Activated CD4-positive, alpha-beta T cell treated with anti-CD3 and anti-CD28 coated beads, Interleukin-2, amount 50 U/mL, for 16 hours (primary cell): ENCODE measurements at places on chromosomes 16 and 17.
A peak's percentile ranks its signal among the peaks of the same experiment; 100 is the strongest.

DNA sequence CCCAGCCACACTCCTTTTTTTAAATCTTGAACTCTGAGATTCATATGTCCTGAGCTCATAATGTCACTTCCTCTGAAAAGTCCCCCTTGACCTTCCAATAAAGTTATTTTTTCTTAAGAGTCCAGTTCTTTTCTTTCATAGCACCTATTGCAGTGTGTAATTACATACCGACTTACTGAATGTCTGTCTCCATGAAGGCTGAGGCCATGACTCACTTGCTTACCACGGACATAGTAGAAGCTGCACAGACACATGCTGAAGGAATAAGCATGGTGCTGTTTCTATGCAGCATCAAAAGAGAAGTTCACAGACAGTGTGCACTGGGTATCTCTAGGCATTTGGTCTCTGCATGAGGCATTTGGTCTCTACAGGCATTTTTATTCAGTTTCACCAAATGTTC, 77.2 kb downstream of the C17orf67 start:
- no peak for DNase-seq

- no peak for DNase-seq
These were observed 200.3 kb upstream of the MPHOSPH6 start for GRCh38 chr16:82370282-82370681.

DNA sequence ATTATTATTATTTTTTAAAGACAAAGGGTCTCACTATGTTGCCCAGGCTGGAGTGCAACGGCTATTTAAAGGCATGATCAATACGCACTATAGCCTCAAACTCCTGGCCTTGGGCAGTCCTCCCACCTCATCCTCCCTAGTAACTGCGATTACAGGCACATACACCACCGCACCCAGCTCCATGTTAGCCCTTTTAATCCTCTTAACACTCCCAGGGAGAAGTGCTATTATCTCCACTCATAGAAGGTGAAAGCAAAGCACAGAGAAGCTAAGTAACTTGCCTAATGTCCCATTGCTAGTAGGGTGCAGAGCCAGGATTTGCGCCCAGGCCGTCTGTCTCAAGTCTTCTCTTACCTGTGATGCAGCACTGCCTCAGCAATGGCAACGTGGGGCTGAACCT, 5.0 kb downstream of the HAS3 start:
- DNase-seq = no peak

DNA sequence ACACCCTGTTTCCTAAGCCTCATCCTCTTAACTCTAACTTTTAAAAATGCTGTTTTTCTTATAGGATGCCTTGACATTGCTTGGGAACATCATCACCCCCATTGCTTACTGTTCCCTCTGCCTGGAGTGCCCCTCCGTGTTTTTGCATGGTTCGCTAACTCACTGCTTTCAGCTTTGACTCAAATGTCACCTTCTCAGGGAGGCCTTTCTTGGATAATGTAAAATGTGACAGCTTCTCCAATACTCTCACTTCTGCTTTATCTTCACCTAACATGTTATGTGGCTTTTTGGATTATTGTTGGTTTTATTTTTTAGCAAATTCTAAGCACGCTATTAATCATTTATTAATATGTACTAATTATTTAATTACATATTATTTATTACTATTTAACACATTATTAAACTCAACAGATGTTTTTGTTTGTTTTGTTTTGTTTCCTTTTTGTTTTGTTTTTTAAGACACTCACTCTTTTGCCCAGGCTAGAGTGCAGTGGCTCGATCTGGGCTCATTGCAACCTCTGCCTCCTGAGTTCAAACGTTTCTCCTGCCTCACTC, 3.8 kb downstream of the CRYM start:
- DNase-seq = no peak

GRCh38 chr16:89759746-89760340, 38.5 kb downstream of the ZNF276 start:
- DNase-seq = no peak

DNA sequence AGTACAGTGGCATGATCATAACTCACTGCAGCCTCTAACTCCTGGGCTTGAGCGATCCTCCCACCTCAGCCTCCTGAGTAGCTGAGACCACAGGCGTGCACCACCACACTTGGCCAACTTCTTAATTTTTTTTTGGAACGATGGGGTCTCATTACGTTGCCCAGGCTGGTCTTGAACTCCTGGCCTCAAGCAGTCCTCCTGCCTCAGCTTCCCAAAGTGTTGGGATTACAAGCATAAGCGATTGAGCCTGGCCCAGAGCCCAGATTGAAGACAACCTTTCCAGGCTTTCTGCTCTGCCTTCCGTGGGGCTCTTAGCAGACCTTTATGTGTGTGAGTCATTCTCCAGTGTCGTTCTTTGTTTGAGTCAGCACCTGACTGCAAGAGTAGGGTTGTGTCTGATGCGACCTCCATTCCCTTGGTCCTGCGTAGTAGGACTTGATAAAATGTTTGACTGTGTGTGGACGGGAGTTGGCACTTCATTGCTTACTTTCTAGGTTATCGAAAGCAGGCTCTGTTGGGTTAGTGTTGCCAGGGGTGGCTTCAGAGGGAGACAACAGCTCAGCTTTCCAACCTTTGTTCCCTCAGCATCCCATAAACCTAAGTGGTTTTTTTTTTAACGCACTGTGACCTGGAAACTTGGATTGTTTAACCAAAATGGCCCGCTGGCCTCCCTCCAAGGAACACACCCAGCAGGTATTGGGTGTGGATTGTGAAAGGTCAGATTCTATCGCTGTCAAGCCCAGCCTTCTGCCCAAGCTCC, 26.4 kb downstream of the EEF2K start:
- DNase-seq = peak; percentile 82

DNA sequence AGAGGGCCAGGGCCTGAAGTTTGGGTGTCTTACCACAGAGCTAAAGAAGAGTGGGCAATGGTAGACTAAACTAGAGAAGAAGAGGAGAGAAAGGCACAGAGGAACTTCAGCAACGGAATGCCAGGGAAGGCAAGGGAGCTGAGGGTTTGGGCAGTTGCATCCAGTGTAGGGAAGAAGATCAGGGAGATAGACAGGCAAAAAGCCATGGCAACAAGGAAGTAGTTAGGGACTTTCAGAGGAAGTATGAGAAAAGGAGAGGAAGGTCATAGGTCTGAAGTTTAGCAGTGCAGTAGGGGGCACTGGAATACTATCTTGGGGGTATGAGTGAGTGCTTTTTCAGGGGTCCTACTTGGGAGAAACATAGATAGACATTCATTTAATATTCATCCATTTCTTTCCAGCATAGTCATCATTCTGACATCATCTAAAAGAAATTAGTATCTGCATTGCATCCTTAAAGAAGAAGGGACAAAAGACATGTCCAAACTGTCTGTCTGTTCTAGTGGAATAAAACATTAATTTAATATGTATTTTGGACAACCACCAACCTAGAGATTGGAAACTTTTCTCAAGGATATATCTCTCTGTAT, 2.2 kb upstream of the NF1 start:
- no peak for DNase-seq

GRCh38 chr17:8464941-8465340, 29.3 kb downstream of the NDEL1 start:
- no peak for DNase-seq

DNA sequence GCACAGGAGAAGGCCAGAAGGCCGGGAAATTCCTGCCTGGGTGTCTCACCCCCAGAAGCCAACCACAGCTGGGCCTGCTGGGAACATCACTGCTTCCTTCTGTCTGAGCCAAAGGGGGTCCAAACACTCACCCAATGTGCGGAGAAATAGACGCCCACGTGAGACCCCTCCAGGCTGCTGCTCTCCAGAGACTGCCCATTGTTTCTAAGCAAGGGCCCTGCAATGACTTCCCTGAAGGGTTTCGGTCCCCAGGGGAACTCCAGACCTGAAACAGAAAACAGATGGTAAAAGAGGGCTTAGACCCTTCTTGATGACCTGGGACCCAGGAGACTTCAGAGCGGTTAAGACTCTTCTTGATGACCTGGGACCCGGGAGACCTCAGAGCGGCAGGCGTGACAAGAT, 41.3 kb downstream of the MRM3 start:
- DNase-seq = no peak

DNA sequence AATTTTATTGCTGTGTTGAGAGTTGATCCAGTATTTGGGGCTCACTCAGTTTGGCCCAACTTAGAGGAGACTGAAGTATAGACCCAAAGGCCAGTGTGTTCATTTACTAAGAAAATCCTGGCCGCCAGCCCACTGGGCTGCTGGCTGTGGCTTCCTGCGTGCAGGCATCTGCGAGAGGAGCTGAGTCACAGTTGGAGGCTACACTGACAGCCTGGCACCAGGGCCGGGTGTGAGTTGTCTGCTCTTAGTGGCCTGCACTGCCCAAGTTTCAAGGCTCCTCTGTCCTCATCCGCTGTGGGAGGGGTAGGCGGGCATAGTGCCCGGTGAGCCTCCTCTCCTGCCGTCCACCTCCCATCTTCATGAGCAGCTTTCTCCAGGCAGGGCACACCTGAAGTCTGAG, 54.2 kb downstream of the PLD6 start:
- DNase-seq = peak; percentile 76

GRCh38 chr17:75817571-75817970, 26.6 kb downstream of the UNC13D start:
- no peak for DNase-seq

DNA sequence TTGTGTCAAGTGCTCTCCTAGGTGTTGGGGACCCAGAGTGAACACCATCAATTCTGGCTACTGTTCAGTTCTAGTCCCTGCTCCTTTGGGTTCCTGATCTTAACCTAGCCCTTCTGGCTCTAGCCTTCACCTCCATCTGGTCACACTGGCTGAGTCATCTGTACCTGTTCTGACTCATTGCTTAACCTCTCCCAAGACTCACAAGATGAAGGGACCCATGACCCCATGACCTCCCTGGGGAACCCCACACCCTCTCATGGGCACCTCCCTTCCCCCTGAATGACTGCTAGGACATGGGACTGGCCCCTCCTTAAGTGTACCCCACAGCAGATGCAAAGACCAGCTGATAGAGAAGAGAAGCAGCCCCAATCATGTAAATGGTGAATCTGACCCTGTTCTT, 345.8 kb upstream of the CDH5 start:
- peak; percentile 1 for DNase-seq
